Thymus (tissue), 14 donors: ENCODE measurements at places on chromosomes 7 and 10.

- no peak for DNase-seq
Measured at GRCh38 chr7:45064047-45064725, 24.6 kb downstream of the NACAD start.

- DNase-seq: no peak
Measured at GRCh38 chr10:115948465-115948864, 324.5 kb downstream of the GFRA1 start.

GRCh38 chr7:82714883-82715282 lies 271.3 kb upstream of the CACNA2D1 start:
- no peak for DNase-seq

- no peak for DNase-seq
Measured at GRCh38 chr7:11298220-11298619, 324.5 kb downstream of the PHF14 start.

DNA sequence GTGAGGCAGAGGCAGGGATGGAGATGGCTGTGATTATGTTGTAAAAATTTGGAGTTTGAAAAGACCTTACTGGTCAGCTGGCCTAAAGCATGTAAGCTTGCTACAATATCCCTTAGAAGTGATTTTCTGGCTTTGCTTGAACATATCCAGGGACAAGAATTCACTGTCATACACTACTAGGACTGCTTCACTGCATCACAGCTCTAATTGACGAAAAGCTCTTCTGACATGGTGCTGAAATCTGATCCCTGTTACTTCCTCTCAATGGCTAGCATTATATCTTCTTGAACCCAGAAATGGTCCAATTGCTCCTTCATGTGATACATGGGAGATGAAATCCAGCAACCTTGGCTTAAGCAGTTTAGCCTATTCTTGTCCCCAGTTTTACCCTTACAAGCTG lies 197.7 kb upstream of the HPS1 start:
- no peak for DNase-seq

DNA sequence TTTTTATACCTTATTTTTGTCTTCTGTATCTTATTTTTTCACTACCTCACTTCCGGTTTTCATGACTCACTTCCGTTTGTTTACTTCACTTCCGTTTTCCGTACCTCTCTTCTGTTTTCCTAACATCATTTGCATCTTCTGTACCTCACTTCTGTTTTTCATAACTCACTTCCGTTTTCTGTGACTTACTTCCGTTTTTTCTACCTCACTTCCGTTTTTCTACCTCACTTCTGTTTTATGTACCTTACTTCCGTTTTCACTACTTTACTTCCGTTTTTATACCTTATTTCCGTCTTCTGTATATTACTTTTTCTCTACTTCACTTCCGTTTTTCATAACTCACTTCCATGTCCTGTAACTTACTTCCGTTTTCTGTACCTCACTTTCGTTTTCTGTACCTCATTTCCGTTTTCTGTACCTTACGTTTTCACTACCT lies 492.5 kb upstream of the AKR1E2 start:
- DNase-seq: no peak

GRCh38 chr7:74461970-74462706 lies 8.4 kb downstream of the GTF2IRD1 start:
- no peak for DNase-seq

GRCh38 chr10:104043185-104043830 lies 42.4 kb downstream of the COL17A1 start:
- no peak for DNase-seq

DNA sequence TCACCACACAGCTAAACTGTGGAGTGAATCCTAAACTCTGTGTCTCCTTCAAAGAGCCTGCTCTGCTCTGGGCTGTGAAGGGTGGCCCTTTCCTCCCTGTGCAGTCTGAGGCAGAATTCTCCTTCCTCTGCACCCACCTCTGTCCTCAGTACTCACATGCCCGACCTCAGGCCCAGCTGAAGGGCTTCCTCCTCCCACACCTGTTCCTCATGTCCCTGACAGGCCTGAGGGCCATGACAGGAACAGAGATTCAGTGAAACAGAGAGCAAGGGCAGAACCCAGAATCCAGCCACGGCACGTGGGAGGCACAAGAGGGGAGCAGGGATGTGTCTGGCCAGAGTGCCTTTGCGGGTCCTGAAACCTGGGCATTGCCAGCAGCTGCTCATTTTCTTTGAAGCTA lies 13.9 kb downstream of the CREB3L2 start:
- peak; percentile 24 for DNase-seq

DNA sequence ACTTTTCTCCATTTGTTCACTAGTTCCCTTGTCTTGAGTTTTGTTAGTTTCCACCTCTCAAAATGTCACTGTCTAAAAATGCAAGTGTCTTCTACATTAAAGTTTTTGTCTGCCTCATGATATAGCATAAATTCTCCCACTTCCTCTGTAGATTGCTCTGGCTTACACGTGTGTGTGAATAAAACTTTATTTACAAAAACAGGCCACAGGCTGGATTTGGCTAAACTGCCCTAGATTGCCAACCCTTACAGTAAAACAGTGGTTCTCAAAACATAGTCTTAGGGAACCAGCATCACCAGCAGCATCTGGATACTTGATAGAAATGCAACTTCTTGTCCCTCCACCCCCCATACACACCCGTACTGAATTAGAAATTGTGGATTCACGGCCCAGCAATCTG lies 207.8 kb downstream of the VTI1A start:
- no peak for DNase-seq

- DNase-seq: no peak
Measured at GRCh38 chr10:71605263-71605962, 114.2 kb downstream of the C10orf105 start.

DNA sequence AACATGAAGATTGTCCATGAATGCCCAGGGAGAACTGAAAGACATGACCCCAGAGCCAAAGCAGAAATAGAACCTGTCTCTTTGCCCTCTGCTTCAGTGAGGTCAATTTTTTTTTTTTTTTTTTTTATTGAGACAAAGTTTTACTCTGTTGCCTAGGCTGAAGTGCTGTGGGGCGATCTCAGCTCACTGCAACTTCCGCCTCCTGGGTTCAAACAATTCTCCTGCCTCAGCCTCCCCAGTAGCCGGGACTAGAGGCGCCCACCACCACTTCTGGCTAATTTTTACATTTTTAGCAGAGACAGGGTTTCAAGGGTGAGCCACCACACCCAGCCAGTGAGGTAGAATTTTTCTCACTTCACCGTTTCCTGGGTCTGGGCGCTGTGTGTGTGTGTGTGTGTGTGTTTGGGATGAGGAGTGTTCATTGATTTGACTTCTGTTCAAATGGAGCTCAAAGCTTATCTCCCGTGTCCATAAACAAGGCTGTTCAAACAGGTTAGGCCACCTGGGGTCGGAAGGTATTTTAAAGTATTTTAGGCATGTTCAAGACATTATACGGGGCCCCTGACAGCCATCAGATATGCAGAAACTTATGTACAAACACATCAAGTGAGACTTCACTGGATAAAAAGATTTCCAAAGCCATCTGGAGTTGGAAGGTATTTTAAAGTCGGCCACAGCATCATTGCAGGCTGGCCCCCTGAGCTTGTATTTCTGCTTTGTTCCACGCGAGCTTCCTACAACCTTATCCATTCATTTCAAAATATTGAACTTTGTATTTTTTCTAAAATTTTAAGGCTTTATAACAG lies 93.8 kb downstream of the MAP3K8 start:
- DNase-seq: no peak

DNA sequence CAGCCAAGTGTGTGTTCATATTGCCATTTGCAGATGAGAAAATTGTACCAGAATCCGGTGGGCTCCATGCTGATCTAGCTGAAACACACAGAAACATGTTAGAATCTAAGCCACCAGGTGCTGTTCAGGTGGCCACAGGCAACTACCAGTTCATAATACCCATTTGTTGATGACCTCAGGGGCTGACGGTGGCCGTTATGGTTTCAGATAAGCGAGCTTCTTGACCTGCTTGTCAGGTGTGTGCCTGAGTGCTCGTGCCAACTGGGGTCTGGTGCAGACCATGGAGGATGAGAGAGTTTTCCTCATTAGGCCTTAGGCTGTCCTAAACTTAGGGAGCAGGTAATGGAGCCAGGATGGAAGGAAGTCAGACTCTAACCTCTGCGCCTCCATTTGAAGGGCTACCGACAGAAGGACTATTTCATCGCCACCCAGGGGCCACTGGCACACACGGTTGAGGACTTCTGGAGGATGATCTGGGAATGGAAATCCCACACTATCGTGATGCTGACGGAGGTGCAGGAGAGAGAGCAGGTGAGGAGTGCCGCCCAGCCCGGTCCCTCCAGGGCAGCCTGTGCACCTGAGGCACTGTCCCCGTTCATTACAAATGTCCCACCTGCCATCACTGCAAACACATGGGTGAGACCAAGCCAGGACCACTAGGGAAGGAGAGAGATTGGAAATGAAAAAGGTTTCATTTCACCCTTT lies 53.1 kb downstream of the MKI67 start:
- DNase-seq: no peak

- no peak for DNase-seq
Measured at GRCh38 chr7:88200261-88200660, 19.6 kb downstream of the SRI start.
